GM12878 (cell line): ENCODE measurements at places on chromosomes 4 and X. TPM values are rescaled to one million over a fixed set of nuclear protein-coding genes. Genes with fewer than 3 reads are reported as not detected.
A peak's percentile ranks its signal among the peaks of the same experiment; 100 is the strongest.

The CTAG1A gene
- not detected in 2 replicates for total RNA-seq

The PLAC8 gene
- 238 and 239 TPM in 2 replicates for total RNA-seq

The PPARGC1A gene
- total RNA-seq: 0.05 TPM in 1 of 2 replicates, not detected in the other

The APOOL gene
- 13.6 and 14.7 TPM in 2 replicates for total RNA-seq

The P2RY10 gene
- total RNA-seq: 72.2 TPM in 2 replicates

The DDIT4L gene
- total RNA-seq: 0.08 TPM in 1 of 2 replicates, not detected in the other

The SMIM10L2A gene
- 0.03 TPM in 2 replicates for total RNA-seq

The SASH3 gene
- total RNA-seq: 183 and 191 TPM in 2 replicates

The IBSP gene
- not detected in 2 replicates for total RNA-seq

DNA sequence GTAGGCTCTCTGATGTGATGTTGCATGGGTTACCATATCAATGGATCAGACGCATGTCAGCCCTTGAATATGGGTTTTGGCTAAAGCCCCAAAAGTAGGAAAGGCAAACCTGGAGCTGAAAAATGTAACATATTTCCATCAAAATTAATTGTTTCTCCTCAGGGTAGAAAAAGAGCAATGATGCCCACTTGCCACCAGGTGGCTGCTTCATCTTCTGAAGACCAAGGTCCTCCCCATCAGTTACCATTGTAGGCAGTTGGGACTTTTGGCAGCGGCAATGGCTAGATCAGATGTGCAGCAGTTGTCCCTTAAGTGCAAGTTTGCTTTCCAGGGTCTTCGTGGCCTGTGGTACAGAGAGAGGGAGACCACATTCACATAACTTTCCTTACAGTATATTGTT, 118.2 kb downstream of the NAF1 start:
- H3K27me3 ChIP-seq: no peaks in the 10 kb centered on the region
- H3K27ac ChIP-seq: no peak overlapping the region
- H3K4me1 ChIP-seq: no peaks in the 10 kb centered on the region
- DNase-seq: no peak

DNA sequence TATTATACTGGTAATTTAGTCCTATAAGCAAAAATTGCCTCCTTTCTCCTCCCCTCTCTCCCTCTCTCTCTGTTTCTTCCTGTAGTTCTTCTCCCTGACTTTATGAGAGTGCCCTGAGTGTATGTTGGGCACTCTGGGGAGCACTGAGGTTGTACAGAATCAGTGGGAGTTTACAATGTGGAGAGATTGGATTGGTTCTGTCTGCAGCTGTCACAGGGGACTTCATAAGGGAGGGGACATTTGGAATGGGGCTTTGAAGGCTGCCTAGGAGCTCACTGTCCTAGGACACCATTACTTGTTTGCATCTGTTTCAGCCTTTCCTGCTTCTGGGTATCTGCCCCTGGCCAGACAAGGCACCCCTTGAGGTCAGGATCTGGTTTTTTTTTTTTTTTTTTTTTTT, 22.9 kb downstream of the SH3TC1 start:
- peaks cover 11% of the 10 kb centered on the region for H3K4me1 ChIP-seq
- H3K4me3 ChIP-seq: no peak overlapping the region
- H3K27ac ChIP-seq: peak overlapping the region; percentile 62
- no peak for DNase-seq

DNA sequence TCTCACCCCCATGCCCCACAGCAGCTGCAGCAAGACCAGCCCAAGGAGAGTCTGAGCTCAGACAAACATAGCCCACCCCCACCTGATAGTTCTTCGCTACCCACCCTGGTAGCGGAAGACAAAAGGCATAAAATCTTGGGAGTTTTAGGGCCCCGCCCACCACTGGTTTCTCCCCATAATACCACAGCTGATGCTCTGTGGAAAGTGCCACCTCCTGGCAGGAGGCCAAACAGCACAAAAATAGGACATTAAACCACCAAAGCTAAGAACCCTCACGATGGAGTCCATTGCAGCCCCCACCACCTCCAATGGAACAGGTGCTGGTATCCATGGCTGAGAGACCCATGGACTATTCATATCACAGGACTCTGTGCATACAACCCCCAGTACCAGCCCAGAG, 226.7 kb downstream of the SNCA start:
- H3K4me1 ChIP-seq: no peaks in the 10 kb centered on the region
- no peak overlapping the region for H3K4me3 ChIP-seq
- H3K27ac ChIP-seq: no peak overlapping the region
- H3K27me3 ChIP-seq: no peaks in the 10 kb centered on the region
- no peak for DNase-seq

DNA sequence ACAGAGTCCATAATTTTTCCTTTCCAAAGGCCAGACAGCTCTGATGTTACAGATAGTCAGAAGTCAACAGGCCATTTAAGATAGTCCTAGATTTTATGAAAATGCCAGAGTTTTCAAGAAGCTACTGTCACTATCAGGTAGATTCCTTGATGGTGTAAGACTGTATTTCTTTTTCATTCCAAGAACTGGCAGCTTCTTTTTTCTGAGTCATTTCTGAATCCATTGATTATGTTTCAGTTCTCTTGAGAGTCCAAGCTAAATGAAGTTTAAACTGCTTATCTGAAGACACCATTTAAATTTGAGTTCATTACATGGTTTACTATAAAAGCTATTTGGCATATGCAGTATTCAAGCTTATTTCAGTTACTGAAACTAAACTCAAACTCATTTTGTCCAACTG, 44.6 kb downstream of the RASSF6 start:
- H3K4me3 ChIP-seq: no peak overlapping the region
- H3K27ac ChIP-seq: no peak overlapping the region
- no peaks in the 10 kb centered on the region for H3K27me3 ChIP-seq
- no peaks in the 10 kb centered on the region; the same call in 1 of the 2 replicates for H3K4me1 ChIP-seq
- no peak for DNase-seq

DNA sequence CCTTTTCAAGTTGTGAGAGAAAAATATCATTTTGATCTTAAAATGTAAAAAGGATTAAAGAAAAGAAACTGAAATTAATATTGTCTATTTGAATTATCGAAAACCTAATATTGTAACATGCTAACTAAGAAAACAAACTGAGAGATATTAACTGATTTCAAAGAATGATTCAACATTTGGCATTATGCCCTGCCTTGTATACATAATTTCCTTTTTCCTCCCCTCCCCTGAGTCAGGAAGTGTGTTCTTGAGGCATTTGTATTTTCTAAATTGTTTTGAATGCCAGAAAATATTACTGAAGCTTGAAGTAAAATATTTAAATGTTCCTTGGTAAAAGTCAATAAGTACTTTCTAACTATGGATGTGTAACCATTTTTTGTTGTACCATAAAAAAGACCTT, 49.4 kb downstream of the RPS6KA3 start:
- no peak for DNase-seq
- H3K4me3 ChIP-seq: no peak overlapping the region
- no peaks in the 10 kb centered on the region for H3K27me3 ChIP-seq
- H3K36me3 ChIP-seq: no peaks in the 10 kb centered on the region

DNA sequence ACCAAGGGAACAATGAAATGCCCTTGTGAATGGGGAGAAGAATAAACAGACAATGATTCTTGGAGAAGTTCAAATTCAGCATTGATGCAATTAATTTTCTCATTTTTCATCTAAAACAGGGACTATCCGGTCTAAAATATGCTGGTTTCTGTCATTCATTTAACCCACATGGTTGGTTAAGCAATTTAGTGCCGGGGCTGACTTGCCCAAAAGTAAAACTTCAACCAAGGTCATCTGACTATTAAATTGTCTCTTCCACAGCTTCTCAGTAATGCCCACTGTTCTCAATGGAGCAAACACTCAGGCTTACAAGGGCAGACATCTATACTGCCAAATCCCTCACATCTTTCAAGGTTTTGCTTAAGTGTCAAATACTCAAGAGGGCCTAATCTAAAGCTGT, 51.3 kb downstream of the ANXA10 start:
- no peaks in the 10 kb centered on the region for H3K36me3 ChIP-seq
- H3K27me3 ChIP-seq: no peaks in the 10 kb centered on the region
- H3K4me3 ChIP-seq: no peak overlapping the region
- no peaks in the 10 kb centered on the region for H3K4me1 ChIP-seq

DNA sequence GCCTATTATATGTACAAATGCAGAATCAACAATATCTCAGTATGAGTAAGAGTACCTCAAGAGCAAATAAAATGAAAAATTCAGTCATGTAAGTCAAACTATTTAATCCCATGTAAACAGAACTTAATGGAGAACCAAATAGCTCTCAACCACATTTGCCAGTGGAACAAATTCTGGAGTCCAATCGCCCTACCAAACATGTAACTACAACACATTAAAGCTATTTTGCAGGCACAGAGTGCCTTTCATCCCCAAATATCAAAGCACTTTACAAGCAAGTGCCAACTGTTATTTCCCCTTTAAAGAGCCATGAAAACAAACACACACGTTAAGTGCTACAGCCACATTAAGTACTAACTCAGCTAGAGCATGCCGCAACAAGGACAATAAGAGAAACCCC, 51.3 kb downstream of the PCDH19 start:
- no peaks in the 10 kb centered on the region for H3K36me3 ChIP-seq
- no peak overlapping the region for H3K4me3 ChIP-seq
- no peak overlapping the region for H3K27ac ChIP-seq
- H3K27me3 ChIP-seq: no peaks in the 10 kb centered on the region
- no peak for DNase-seq
- no peaks in the 10 kb centered on the region for H3K4me1 ChIP-seq

GRCh38 chr4:88583631-88584470, 8.4 kb upstream of the HERC3 start:
- no peaks in the 10 kb centered on the region for H3K36me3 ChIP-seq
- H3K4me3 ChIP-seq: no peak overlapping the region
- H3K27me3 ChIP-seq: 0 out of 2 replicates have a peak, but pooled peaks cover 2% of the 10 kb centered on the region
- no peak for DNase-seq
- no peak overlapping the region for H3K27ac ChIP-seq

DNA sequence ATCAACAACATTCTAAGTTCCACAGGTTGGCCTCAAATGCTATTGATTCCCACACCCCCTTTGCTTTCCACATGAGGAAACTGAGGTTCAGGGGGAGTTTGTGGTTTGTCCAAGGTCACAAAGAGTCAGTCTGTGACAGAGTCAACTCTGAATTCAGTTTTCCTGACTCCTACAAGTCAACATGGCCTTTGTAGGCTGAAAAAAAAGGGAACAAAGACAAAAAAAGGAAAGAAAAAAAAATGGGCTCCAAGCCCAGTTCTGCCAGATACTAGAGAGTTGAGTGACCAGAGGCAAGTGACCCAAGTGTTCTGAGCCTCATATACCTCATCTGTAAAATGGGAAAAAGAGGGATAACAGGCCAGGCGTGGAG, 16.5 kb upstream of the PIM2 start:
- peaks cover 61% of the 10 kb centered on the region for H3K4me1 ChIP-seq
- H3K36me3 ChIP-seq: peaks cover 8% of the 10 kb centered on the region; the same call in 1 of the 2 replicates
- DNase-seq: no peak
- H3K27me3 ChIP-seq: no peaks in the 10 kb centered on the region

DNA sequence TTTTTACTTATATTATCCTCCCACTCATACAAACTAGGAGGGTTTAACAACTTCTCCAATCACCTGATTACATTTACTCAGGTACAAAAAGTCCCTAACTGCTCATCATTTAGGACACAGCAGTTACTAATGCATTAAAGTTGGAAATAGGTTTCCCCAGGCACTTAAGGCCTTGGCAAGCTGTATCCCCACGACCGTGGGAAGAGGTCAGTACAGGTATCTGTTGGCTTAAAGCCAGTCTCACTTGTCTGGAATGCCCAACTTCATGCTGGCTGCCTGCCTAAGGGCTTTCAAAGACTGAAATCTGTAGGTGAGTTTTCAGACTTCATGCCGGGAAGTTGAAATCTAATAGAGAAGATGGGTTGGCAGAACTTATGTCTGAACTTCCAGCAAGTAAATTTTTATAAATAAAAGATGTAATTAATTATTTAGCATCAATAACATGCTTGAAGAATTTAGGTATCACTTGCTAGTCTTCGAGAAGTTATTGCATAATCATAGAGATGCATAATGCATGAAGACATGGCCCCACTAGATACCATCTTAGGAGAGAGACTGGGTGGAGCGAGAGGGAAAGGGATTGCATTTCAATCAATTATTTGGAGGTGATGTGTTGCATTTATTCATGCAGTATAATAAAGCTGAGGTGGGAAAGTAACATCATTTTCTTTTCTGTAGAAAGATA, 54.2 kb downstream of the SCD5 start:
- no peak overlapping the region for H3K27ac ChIP-seq
- no peaks in the 10 kb centered on the region for H3K36me3 ChIP-seq
- no peaks in the 10 kb centered on the region for H3K4me1 ChIP-seq
- no peak for DNase-seq
- H3K4me3 ChIP-seq: no peak overlapping the region

DNA sequence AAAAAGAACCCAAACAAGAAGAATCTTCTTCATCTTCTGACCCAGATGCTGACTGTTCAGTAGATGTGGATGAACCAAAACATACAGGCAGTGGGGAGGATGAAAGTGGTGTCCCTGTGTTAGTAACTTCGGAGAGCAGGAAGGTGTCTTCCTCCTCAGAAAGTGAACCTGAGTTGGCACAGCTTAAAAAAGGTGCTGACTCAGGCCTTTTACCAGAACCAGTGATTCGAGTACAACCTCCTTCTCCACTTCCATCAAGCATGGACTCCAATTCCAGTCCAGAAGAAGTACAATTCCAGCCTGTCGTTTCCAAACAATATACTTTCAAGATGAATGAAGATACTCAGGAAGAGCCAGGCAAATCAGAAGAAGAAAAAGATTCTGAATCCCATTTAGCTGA, 307.0 kb downstream of the ANK2 start:
- DNase-seq: no peak
- H3K4me1 ChIP-seq: peaks cover 14% of the 10 kb centered on the region
- H3K36me3 ChIP-seq: no peaks in the 10 kb centered on the region
- H3K27me3 ChIP-seq: no peaks in the 10 kb centered on the region
- no peak overlapping the region; the same call in 1 of the 2 replicates for H3K27ac ChIP-seq
- no peak overlapping the region for H3K4me3 ChIP-seq

- no peak overlapping the region for H3K4me3 ChIP-seq
- H3K27ac ChIP-seq: no peak overlapping the region
- H3K4me1 ChIP-seq: no peaks in the 10 kb centered on the region
- H3K27me3 ChIP-seq: no peaks in the 10 kb centered on the region
Measured at GRCh38 chrX:50098241-50098640, 102.6 kb downstream of the AKAP4 start.

GRCh38 chr4:149409555-149409962, 406.1 kb downstream of the IQCM start:
- H3K27me3 ChIP-seq: no peaks in the 10 kb centered on the region
- no peak overlapping the region for H3K4me3 ChIP-seq
- no peaks in the 10 kb centered on the region for H3K4me1 ChIP-seq
- DNase-seq: no peak
- H3K36me3 ChIP-seq: no peaks in the 10 kb centered on the region
